ENCODE measurements at places on chromosomes 6 and 20.

- no peak for DNase-seq
These were observed 7.4 kb upstream of the LAMA5 start for GRCh38 chr20:62374331-62375152.

DNA sequence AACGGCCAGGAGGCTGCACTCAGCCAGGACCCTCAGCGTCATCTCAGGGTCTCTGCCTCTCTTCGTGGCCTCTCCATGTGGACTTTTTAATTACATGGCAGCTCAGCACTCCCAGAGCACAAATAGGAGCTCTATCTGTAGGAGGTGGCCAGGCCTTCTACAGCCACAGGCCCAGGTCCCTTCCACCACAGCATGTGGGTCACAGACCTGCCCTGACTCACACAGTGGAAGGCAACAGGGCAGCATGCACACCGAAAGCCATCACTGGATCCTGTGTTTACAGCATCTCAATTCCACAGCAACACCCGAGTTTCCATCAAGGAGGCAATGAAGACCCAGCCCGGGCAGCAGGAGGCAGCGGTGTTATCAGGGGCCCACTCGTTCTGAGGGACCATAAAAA lies 65.8 kb upstream of the CD93 start:
- DNase-seq, result no peak

- DNase-seq, result no peak
These were observed 100.9 kb downstream of the TMEM200A start for GRCh38 chr6:130466748-130467061.

DNA sequence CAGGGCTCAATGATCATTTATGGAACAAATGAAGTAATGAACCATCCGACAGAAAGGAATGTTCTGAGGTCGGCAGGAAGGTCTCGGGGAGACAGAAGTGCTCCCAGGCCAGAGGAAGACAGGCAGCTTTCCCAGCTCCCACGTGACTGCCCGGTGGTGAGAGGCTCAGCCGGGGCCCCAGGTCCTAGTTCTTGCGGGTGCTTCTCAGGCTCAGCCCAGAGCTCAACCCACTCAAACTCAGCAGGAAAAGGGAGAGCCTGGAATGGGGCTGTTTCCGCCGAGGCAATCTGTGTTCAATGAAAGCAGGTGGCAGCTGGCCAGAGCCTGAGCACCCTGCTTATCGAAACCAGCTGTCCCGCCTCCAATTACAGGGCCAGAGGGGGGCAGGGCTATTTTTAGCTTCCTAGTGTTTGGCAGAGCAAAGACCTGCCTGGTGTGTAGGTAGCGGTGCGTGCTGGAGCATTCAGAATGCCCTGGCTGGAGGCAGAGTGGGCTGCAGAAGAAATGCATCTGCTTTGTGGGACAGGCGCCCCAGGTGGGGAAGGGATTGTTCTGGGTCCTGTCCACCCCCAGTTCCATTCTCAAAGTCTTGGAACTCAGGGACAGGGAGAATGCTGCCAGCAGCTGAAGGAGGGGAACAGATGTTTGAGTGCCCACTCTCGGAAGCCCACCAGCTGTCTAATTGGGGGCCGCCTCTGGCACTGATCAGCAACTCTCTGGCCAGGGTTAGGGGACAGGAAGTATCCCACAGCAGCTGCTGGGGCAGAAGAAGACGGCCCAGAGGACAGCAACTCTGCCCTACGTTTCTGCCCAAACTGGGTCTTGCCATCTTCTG lies 145.1 kb downstream of the PREX1 start:
- no peak for DNase-seq

- no peak for DNase-seq
These were observed 6.4 kb downstream of the LZTS3 start for GRCh38 chr20:3166913-3167342.

DNA sequence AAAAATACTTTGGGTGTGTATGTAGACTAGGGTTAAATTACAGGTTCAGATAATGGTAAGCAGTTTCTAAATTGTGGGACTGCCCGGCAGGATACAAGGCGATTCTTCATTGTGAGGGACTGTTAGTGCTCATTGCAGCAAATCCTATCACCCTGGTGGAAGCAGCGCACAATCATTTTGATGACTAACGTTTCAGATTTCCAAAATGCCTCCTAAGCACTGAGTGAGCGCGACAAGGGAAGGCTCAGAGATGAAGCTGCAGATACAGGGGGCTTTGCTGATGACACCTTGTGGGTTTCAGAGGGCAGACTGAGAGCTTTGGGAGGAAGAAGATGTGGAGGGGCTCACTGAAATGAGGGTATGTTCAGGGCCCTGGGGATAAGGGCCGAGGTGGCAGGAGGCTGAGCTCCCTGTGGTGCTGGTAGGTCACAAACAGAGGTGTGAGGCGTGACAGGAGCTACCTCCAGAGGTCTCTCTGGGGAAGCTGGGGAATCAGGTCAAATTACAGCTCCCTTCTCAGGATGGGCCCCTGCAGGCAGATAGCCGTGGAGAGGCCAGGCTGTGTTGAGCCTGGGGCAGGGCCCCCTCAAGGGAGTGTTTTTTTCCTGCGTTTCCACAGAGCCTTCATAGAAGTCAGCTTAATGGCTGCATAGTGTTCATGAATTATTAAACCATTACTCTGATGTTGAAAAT lies 84.5 kb upstream of the FYN start:
- no peak for DNase-seq

DNA sequence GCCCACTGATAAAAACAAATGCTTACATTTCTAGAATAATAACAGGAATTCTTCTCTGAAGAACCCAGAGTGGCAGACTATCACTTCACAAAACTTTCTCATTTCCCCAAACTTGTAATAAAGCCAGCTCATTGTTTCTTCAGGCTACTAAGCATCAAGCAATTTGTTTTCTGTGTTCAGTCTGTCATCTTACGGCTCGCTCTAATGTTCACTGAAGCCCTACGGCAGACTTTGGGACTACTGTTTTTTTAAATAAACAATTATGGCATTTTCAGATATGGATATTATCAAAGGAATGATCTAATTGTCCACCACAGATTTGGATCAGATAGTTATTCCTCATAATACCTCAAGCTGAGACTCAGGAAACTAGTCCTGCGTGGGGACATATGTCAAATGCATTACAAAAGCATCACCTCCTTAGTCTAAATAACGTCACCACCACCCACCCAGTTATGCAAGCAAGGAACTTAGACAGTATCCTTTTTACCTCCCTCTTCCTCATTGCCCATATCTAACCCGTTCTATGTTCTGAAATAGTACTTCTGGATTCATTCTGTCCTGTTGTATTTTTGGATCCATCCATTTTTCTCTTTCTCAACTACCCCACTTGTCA lies 415.1 kb downstream of the PLCB1 start:
- no peak for DNase-seq

- no peak for DNase-seq
These were observed 185.7 kb downstream of the CDKAL1 start for GRCh38 chr6:20719980-20720379.

GRCh38 chr20:1118004-1118335 lies 432 bp upstream of the PSMF1 start:
- no peak for DNase-seq

GRCh38 chr20:25177890-25178321 lies 17.6 kb upstream of the ENTPD6 start:
- no peak for DNase-seq

GRCh38 chr6:108608453-108609275 lies 47.9 kb downstream of the FOXO3 start:
- no peak for DNase-seq

DNA sequence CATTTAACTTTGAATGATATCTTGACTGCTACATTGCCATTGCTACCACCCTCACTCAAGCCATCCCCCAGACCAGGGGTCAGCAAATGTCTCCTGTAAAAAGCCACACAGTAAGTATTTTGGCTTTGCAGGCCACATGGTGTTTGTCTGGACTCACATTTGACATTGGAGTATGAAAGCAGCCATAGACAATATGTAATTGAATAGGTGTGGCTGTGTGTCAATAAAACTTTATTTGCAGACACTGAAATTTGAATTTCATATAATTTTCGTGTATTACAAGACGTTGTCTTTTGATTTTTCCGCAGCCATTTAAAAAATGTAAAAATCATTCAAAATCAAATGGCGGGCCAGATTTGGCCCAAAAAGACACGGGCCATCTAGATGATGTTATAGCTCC lies 36.3 kb upstream of the OCSTAMP start:
- DNase-seq, result no peak

DNA sequence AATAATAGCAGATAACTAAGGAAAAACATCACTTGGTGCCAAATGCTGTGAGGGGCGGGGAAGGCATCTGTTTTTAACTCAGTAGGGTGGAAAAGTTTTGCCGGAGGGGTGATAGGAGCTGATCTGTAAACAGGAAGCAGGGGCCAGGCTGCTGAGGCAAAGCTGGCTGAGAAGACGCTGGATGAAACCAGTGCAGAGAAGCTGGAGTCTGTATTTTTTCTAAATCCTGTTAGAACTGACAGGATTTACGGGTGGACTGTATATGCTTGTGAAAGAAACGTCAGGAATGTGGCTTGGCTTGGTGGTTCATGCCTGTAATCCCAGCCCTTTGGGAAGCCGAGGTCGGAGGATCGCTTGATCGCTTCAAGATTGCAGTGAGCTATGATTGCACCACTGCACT lies 5.6 kb downstream of the PCMTD2 start:
- DNase-seq, result no peak

- DNase-seq, result no peak
These were observed 5.6 kb downstream of the SPATA2 start for GRCh38 chr20:49909499-49910339.

DNA sequence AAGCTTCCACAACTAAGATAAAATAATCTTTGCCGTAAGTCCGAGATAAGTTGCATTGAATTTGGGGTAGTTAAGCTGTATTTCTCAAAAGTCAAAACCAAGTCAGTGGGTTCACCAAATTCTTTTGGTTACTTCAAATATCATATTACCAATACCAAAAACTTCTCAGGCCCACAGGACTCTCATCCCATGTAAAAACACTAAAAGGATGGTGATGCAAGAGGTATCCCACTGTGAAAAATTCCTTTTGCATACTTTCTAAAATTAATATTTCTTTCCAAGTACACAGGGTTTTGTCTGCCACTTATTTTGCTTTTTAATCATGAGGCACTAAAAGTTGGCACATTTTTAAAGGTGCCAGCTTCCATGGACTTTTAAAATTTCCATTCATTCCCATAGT lies 151.3 kb downstream of the GJA10 start:
- no peak for DNase-seq

DNA sequence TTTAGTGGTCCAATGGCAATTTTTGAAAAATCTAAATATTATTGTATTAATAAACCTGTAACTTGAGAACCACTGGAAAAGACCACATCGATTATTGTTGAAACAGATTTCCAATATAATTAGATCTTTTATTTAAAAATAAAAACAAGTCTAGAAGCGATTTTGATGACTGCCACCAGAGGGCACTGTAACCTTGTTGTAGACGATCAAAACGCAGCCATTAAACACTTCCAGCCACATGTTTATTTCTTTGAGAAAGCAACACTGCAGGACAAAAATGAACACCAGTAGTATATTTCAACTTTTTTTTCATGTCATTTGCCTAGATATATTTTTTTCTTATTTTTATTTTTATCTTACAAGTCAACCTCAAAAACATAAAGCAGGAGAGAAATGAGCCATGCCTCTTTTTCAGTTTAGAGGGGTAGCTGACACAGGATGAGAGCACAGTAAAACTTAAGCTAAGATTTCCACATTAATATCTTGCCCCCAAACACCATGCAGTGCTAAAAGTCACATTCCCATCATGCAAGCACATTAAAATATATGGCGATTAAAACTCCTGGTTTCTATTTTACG lies 115.4 kb downstream of the OPRM1 start:
- peak; percentile 42 for DNase-seq
